ENCODE measurements at places on chromosomes 2 and 18. TPM values are rescaled to one million over a fixed set of nuclear protein-coding genes. Genes with fewer than 3 reads are reported as not detected.

The HOXD10 gene
- not detected for total RNA-seq

- DNase-seq = no peak
Measured at GRCh38 chr2:38254796-38255195, 122.3 kb downstream of the ATL2 start.

GRCh38 chr18:39414009-39414700 lies 1848.6 kb upstream of the CELF4 start:
- DNase-seq = no peak

The RESP18 gene
- not detected for total RNA-seq

DNA sequence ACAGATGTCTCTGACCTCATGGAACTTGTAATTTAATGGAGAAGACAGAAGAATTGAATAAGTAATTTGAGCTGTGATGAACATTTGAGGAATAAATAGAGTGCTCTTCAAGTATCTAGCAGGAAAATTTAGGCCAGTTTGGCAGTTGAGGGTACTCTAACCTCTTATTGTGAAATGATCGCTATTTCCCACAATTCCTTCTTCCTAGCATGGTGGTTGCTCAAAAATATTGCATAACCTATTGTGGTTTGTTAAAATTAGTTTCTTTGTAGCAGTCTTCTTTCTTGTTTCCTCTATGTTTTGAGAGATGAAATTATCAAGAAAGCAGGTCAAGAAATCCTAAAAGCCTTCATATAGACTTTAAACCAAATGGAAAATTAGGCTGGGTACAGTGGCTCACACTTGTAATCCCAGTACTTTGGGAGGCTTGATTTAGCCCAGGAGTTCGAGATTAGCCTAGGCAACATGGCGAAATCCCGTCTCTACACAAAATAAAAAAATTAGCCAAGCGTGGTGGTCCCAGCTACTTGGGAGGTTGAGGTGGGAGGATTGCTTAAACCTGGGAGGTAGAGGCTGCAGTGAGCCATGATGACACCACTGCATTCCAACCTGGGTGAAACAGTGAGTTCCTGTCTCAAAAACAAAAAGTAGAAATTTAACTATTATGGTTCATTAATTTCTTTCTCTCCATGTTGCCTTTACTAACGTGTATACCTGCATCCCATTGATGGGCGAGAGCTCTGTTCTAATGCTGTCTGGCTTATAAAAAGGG lies 58.7 kb downstream of the RBKS start:
- no peak for DNase-seq

DNA sequence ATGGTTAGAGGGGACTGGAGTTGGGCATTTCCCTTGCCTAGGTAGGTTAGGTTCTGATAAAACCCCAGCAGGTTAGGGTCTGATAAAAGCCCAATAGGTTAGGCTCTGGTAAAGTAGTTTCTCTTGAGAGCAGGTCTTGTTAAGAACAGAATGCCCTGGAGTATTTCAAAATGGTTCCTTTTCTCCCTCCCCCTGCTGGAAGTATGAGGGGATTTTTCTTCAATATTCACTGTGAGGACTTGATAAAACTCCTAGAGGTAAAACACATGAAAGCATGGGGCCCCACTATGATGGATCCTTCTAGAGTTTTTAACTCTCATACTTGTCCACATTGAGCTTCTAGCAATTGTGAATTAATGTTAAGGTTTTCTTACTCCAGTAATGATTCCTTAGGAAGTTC lies 27.6 kb downstream of the ANKAR start:
- DNase-seq = no peak

GRCh38 chr18:12057419-12058039 lies 36.1 kb upstream of the ANKRD62 start:
- DNase-seq = no peak

All from right cardiac atrium (tissue), 5 donors.